HepG2 (cell line): ENCODE measurements at places on chromosomes 4 and X. TPM values are rescaled to one million over a fixed set of nuclear protein-coding genes. Genes with fewer than 3 reads are reported as not detected.

SLIT2 gene
- total RNA-seq = 0.03 TPM in 1 of 2 replicates, not detected in the other

MAGED4 gene
- 13.8 and 35.0 TPM in 2 replicates for total RNA-seq

GC gene
- total RNA-seq = 0.35 TPM in 1 of 2 replicates, not detected in the other

FGG gene
- 1,495 and 2,423 TPM in 2 replicates for total RNA-seq

DSPP gene
- not detected in 2 replicates for total RNA-seq

C4orf50 gene
- not detected in 2 replicates for total RNA-seq

SLBP gene
- 104 and 131 TPM in 2 replicates for total RNA-seq
